ENCODE measurements at places on chromosomes 11 and 22.

DNA sequence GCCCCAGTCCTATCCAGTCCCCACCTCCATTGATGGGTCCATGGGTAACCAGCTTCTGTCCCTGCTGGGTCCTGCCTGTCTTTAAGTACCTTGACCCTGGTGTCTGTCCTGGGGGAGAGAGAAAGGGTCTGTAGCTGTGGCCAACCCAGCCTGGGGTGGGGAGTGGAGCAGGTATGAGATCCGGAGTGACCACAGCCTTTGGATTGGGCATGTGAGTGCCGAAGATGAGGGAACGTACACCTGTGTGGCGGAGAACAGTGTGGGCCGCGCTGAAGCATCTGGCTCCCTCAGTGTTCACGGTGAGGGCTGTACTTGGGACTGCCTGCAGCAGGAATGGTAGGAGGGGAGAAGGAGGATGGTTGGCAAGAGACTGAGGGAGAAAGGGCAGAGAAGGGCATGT lies 5.2 kb downstream of the ROBO3 start:
- no peak for DNase-seq

- no peak for DNase-seq
These were observed 28.2 kb downstream of the KCTD17 start for GRCh38 chr22:37079668-37080171.

- no peak for DNase-seq
These were observed 135.3 kb downstream of the MORC2 start for GRCh38 chr22:30833322-30833721.

- DNase-seq: no peak
These were observed 66.7 kb upstream of the LARGE1 start for GRCh38 chr22:33986954-33987353.

GRCh38 chr11:120828847-120829246 lies 195.1 kb upstream of the TBCEL start:
- no peak for DNase-seq
